ENCODE measurements at places on chromosomes 3 and 15. TPM values are rescaled to one million over a fixed set of nuclear protein-coding genes. Genes with fewer than 3 reads are reported as not detected.

GRCh38 chr3:42367903-42368302 lies 42.5 kb downstream of the LYZL4 start:
- DNase-seq, result no peak

GRCh38 chr3:12234192-12234591 lies 54.7 kb upstream of the PPARG start:
- no peak for DNase-seq

GRCh38 chr15:44711743-44712345 lies 527 bp downstream of the B2M start:
- peak; percentile 80 for DNase-seq

GRCh38 chr15:99021694-99022093 lies 14.1 kb upstream of the PGPEP1L start:
- DNase-seq, result no peak

GRCh38 chr3:32420126-32421038 lies 28.7 kb downstream of the CMTM7 start:
- no peak for DNase-seq

DNA sequence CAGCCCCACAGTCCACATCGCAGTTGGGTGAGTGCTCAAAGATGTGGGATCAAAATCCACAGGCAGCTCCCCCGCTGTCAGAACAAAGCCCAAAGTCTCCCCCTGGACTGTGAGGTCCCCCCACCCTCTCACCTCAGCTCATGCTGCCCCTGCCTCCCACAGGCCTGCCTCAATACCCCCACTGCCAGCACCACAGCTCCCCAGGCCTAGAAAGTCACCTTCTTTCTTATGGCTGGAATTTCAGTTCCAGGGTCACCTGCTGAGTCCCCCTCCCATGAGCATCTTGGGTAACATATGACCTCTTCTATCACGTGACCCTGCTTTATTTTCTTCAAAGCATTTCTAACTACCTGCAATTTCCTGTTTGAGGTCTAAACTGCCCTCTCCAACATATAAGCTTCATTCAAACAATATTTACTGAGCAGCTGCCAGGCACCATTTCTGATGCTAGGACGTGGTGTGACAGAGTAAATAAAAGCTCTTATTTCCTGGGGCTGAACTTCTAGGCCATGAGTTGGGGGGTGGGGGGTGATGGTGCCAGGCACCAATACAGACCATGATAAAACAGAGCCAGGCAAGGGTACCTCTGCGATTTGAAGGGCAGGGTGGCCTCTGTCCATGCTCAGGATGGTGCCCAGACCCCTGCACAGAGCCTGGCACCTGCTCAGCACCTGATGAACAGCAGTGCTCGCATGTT lies 2.4 kb upstream of the TMEM89 start:
- DNase-seq, result no peak

GRCh38 chr3:28586325-28586724 lies 237.7 kb upstream of the AZI2 start:
- DNase-seq, result no peak

DNA sequence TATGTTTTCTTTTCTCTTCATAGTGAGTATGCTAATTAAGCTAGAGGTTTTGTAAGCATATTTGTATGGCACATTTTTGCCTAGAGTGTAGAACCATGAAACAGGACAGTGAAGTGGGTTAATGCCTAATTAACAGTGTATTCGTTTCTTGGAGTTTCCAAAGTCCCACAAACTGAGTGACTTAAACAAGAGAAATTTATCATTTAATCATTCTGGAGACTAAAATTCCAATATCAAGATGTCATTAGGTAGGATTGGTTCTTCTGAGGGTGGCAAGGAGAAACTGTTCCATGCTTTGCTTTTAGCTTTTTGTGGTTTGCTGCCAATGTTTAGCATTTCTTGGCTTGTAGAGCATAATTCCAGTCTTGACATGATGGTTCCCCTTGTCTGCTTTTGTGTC lies 734.2 kb downstream of the NAALADL2 start:
- no peak for DNase-seq

GRCh38 chr3:187112934-187113793 lies 26.1 kb downstream of the RPL39L start:
- DNase-seq, result no peak

DNA sequence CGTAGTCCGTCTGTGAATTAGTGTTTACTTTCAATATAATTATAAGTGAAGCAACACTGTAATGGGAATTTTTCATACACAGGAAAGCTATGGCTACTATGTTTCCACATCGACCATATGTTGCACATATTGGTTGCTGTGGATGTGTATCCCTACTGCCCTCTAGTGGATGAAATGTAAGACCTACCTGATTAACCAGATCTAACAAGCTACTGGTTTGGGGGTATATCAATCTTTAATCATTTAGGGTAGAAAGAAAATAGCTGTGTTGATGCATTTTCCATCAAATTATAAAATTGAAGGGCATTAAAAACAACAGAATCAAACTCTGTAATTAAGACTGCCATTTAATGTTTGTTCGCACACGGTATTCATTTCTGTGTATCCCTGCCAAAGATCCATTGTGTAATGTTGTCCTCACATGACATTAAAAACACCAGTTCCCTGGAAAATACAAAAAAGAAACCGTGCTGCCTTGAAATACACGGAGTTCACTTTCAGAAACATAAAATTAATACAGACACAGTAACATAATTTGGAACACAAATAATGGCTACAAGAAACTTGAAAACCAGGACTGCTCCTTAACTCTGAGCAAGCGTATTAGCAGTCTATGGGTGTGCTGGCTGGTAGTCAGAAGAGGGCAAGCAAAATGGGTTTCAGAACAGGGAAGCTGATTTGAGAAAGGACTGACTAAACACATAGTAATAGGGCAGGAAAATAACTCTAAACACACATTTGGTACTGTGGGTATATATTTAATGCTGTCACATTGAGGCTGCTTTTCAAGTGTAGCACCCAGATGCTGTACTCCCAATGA lies 125.1 kb downstream of the TIGIT start:
- DNase-seq, result no peak

- no peak for DNase-seq
Observed at GRCh38 chr15:96412045-96412905, 81.8 kb downstream of the NR2F2 start.

GRCh38 chr15:94460624-94461023 lies 229.3 kb downstream of the MCTP2 start:
- no peak for DNase-seq

- DNase-seq, result no peak
Observed at GRCh38 chr15:23436421-23436820, 10.6 kb downstream of the GOLGA6L2 start.

- no peak for DNase-seq
Observed at GRCh38 chr15:77361456-77361855, 58.4 kb downstream of the PEAK1 start.

DNA sequence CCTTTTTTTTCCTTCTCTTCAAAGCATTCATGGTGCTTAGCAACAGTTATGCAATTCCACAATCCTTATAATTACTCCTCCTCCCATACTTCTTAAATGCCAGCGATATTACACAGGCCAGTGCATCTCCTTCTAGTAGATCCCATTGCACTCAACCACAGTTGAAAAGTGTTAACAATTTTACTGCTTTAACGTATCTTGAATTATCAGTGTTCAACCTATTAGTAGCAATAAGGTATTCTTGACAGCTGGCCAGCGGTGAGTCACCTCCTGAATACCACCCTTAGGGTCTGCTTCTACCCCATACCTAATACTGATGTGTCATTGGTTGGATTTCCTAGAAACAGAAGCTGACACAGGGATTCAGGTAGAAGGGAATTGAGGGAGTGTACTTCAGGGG lies 24.0 kb upstream of the TEX9 start:
- no peak for DNase-seq

GRCh38 chr3:143526011-143526545 lies 322.2 kb downstream of the SLC9A9 start:
- no peak for DNase-seq

DNA sequence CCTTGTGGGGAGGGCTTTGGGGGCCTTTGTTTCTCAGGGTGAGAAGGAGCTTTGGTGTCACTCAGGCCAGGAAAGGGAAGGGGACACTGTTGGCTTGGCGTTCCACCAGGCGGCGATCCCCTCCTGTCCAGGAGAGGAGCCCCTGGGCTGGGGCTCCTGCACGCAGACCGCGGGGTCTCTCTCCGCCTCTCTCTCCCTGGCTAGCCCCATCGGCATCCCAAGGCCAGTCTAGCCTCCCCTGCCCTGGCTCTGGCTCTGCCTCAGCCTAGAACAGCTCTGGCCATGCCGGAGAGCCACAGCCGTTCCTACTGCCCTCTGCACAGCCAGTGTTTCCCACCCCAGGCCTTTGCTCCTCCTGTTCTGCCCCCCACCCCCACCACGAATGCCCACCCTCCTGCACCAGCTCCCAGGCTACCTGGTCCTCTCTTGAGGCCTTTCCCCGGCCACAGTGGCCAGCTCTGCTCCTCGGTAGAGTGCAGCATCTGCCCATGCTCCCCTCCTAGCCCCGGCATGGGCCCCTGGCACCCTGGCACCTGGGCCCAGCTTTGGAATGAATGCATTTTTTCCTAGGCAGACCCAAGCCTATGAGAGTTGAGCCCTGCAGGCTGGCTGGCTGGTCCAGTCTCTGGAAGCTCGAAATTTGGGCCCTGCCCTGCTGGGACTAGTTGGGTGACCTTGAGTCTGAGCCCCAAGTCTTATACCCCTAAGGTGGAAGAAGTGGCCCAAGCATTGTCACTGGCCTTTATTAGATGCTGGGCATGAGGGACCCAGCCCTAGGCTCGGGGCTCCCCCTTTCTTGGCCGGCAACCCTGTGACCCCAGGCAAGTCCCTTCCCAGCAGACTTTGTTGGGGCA lies 2.4 kb downstream of the PLXNA1 start:
- no peak for DNase-seq

DNA sequence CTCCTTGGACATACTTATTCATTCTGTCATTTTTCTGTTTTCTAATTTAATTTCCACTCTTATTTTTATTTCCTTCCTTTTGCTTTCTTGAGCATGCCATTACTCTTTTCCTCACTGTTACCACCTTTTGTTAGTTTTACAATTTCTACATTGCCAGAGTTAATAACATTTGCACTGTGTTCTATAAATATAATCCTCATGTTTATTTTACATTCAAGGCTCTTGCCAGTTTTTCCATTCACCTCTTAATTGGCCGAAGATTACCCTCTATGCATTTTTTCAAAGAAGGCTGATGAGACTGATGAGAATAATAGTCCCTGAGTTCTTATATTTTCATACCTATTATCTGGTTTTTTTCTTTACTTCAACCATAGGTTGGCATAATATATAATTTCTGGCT lies 10.5 kb downstream of the BTD start:
- DNase-seq, result no peak

DNA sequence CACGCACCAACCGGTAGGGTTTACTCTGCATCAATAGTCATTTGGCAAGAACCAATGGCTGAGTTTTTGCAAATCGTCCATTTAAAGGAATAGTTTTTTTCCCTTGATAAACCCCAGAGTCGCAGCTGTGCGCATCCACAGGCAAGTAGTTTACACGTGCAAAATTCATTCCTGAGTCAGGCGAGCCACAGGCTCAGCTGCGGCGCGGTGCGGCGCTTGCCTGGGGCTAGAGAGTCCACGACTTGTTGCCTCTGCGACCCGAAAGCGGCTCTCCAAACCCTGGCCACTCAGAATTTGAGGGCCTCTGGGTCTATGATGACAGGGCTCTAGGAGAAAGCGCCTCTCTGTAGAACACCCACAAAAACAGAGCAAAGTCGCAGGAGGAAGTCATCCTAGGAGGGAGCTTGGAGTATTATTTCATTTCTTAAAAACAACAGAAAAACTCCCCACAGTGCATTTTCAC lies 36.7 kb downstream of the ZIC4 start:
- DNase-seq, result no peak

GRCh38 chr3:16618721-16619120 lies 13.5 kb upstream of the DAZL start:
- no peak for DNase-seq

- DNase-seq, result no peak
Observed at GRCh38 chr15:80780416-80781221, 1.4 kb downstream of the CEMIP start.

GRCh38 chr3:62052331-62052730 lies 321.0 kb downstream of the FEZF2 start:
- no peak for DNase-seq

- peak; percentile 53 for DNase-seq
Observed at GRCh38 chr3:123295171-123295900, 93.6 kb downstream of the SEC22A start.

Gene APBA2
- 1.7 TPM for total RNA-seq

Gene TRIM42
- total RNA-seq, result not detected

Gene CFAP100
- total RNA-seq, result not detected

Gene TRPM1
- total RNA-seq, result not detected

Gene PPM1M
- 21.7 TPM for total RNA-seq

Gene ARPIN
- total RNA-seq, result 23.4 TPM

Gene POLQ
- total RNA-seq, result 0.16 TPM

Gene SLC9A9
- total RNA-seq, result 25.5 TPM

Gene DLEC1
- 0.16 TPM for total RNA-seq

Gene SPPL2A
- total RNA-seq, result 98.6 TPM

Gene RIOX2
- 22.4 TPM for total RNA-seq

Gene GOLGA6B
- total RNA-seq, result not detected
